ENCODE measurements at places on chromosomes 16 and 17.

GRCh38 chr17:76458580-76459490 is 5.9 kb upstream of the UBE2O start:
- H3K27me3 ChIP-seq, result no peaks in the 10 kb centered on the region
- H3K36me3 ChIP-seq, result no peaks in the 10 kb centered on the region
- H3K4me3 ChIP-seq, result no peak overlapping the region
- DNase-seq, result no peak
- no peaks in the 10 kb centered on the region for H3K4me1 ChIP-seq
- H3K27ac ChIP-seq, result no peak overlapping the region

GRCh38 chr17:79183293-79184158 is 108.9 kb downstream of the ENGASE start:
- H3K36me3 ChIP-seq, result no peaks in the 10 kb centered on the region
- H3K27ac ChIP-seq, result no peak overlapping the region
- H3K27me3 ChIP-seq, result peaks cover 11% of the 10 kb centered on the region

GRCh38 chr17:76039121-76039520 is 12.0 kb upstream of the EVPL start:
- no peak for DNase-seq
- H3K4me1 ChIP-seq, result peaks cover 27% of the 10 kb centered on the region
- H3K27ac ChIP-seq, result no peak overlapping the region
- H3K36me3 ChIP-seq, result peaks cover 49% of the 10 kb centered on the region

- H3K4me3 ChIP-seq, result peak overlapping the region; percentile 9
- H3K27ac ChIP-seq, result peak overlapping the region; percentile 93
- no peaks in the 10 kb centered on the region for H3K27me3 ChIP-seq
These were observed 29.9 kb downstream of the BAIAP2 start for GRCh38 chr17:81064678-81065475.

DNA sequence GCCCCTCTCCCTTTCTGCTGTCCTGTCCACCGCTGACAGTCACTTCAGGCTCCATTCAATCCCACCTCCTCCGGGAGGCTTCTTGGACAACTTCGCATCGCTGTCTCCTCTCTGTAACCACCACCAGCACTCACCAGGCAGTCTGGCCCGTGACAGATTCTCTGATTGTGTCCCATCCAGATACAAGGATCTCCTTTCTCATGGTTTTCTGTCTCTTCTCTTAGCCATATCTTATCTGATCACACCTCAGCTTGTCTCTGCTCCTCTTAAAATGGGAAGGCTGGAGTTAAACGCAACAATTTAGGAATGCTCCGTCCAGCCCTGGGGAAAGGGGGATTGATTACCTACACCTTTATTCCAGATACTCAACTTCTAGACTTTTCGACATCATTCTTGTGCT is 56.9 kb upstream of the ARHGAP44 start:
- no peak overlapping the region for H3K4me3 ChIP-seq
- H3K27me3 ChIP-seq, result no peaks in the 10 kb centered on the region
- H3K27ac ChIP-seq, result no peak overlapping the region
- H3K4me1 ChIP-seq, result peaks cover 4% of the 10 kb centered on the region

- H3K36me3 ChIP-seq, result no peaks in the 10 kb centered on the region
- no peak for DNase-seq
- peaks cover 54% of the 10 kb centered on the region for H3K27me3 ChIP-seq
- peak overlapping the region; percentile 19 for H3K4me3 ChIP-seq
These were observed 123.9 kb upstream of the CIBAR2 start for GRCh38 chr16:85235991-85236817.

DNA sequence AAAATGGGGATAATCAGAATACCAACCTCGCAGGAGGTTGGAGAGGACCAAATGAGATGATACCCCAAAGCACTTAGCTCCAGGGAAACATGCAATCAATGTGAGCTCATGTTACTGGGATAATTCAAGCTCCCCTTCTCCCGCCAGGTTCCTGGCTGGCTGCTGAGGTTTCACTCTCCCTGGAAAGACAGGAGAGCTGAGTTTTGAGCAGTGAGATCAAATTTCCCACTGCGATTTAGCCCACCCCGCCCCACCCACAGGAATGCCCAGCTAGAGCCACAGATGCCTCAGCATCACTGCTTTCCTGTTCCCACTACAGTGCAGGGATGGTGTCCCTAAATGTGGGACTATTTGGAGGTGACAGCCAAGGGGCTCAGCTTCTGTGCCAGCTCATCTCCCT is 56.7 kb downstream of the ZNF423 start:
- H3K4me3 ChIP-seq, result no peak overlapping the region
- H3K27me3 ChIP-seq, result no peaks in the 10 kb centered on the region
- no peaks in the 10 kb centered on the region for H3K36me3 ChIP-seq
- H3K4me1 ChIP-seq, result no peaks in the 10 kb centered on the region
- H3K27ac ChIP-seq, result no peak overlapping the region

GRCh38 chr16:66706506-66706880 is 9.9 kb upstream of the CMTM4 start:
- H3K4me3 ChIP-seq, result peak overlapping the region; percentile 4
- no peaks in the 10 kb centered on the region for H3K36me3 ChIP-seq
- H3K4me1 ChIP-seq, result peaks cover 22% of the 10 kb centered on the region
- H3K27ac ChIP-seq, result peak overlapping the region; percentile 65
- no peak for DNase-seq
- H3K27me3 ChIP-seq, result no peaks in the 10 kb centered on the region

- H3K27me3 ChIP-seq, result no peaks in the 10 kb centered on the region
- peaks cover 21% of the 10 kb centered on the region for H3K4me1 ChIP-seq
- DNase-seq, result no peak
- peak overlapping the region; percentile 96 for H3K27ac ChIP-seq
- H3K4me3 ChIP-seq, result peak overlapping the region; percentile 88
These were observed 480 bp downstream of the TXNL4B start for GRCh38 chr16:72092832-72093447.

- H3K4me3 ChIP-seq, result no peak overlapping the region
- no peak for DNase-seq
- H3K36me3 ChIP-seq, result no peaks in the 10 kb centered on the region
- no peak overlapping the region for H3K27ac ChIP-seq
These were observed 38.5 kb upstream of the NOL11 start for GRCh38 chr17:67679225-67679624.

DNA sequence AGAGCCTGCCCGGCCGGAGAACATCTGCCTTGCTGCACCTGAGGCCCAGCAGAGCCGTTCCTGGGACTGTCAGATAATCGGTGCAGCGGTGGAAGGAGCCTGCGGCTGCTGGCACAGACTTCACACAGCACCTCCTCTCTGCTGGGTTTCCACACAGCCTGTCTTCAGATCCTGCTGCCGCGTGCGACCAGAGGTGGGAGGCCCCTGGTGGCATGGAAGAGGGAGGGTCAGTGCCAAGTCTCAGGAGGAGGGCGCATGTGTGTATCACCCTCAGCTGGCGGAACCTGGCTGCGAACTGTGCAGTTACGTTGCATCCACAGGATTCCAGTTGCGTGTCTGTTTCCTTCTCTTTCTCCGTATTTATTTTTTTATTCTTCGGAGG is 3.3 kb downstream of the CDK5R1 start:
- H3K27ac ChIP-seq, result no peak overlapping the region
- H3K4me1 ChIP-seq, result peaks cover 83% of the 10 kb centered on the region
- no peaks in the 10 kb centered on the region for H3K27me3 ChIP-seq
- H3K36me3 ChIP-seq, result no peaks in the 10 kb centered on the region
- peak overlapping the region; percentile 75 for H3K4me3 ChIP-seq
- DNase-seq, result no peak

- no peaks in the 10 kb centered on the region for H3K27me3 ChIP-seq
- no peak for DNase-seq
- H3K36me3 ChIP-seq, result no peaks in the 10 kb centered on the region
- H3K27ac ChIP-seq, result no peak overlapping the region
- peaks cover 16% of the 10 kb centered on the region for H3K4me1 ChIP-seq
These were observed 209.4 kb downstream of the IRX3 start for GRCh38 chr16:54077050-54077821.

DNA sequence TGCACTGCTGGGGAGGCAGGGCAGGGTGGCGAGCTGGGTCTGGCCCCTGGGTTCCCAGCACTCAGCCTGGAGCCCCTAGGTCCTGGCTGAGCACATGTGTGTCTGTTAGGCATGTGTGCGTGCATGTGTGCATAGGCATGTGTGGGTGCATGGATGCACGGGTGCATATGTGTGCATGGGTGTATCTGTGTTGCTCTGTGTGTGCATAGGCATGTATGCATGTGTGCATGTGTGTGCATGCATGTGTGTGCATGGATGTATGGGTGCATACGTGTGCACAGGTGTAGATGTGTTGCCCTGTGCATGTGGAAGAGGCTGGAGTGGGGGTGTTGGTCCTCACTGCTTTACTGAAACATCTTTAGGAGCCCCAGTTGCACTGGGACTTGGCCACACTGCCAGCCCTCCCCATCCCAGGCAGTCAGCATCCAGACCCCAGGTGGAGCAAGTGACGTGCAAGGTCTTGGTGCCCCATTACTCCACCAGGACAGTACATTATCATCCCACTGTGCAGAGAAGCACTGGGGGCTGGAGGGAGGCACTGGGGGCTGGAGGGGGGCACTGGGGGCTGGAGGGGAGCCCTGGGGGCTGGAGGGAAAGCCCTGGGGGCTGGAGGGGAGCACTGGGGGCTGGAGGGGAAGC is 10.4 kb upstream of the DPEP1 start:
- no peak for DNase-seq
- peaks cover 27% of the 10 kb centered on the region for H3K27me3 ChIP-seq
- no peaks in the 10 kb centered on the region for H3K36me3 ChIP-seq
- H3K4me1 ChIP-seq, result peaks cover 31% of the 10 kb centered on the region

- H3K36me3 ChIP-seq, result no peaks in the 10 kb centered on the region
- H3K27me3 ChIP-seq, result no peaks in the 10 kb centered on the region
- no peaks in the 10 kb centered on the region for H3K4me1 ChIP-seq
- DNase-seq, result no peak
- no peak overlapping the region for H3K27ac ChIP-seq
These were observed 378.7 kb upstream of the DYNLRB2 start for GRCh38 chr16:80161799-80162739.

GRCh38 chr16:51407199-51407598 is 256.1 kb upstream of the SALL1 start:
- H3K27me3 ChIP-seq, result no peaks in the 10 kb centered on the region
- H3K27ac ChIP-seq, result no peak overlapping the region
- no peak for DNase-seq
- H3K4me1 ChIP-seq, result no peaks in the 10 kb centered on the region

DNA sequence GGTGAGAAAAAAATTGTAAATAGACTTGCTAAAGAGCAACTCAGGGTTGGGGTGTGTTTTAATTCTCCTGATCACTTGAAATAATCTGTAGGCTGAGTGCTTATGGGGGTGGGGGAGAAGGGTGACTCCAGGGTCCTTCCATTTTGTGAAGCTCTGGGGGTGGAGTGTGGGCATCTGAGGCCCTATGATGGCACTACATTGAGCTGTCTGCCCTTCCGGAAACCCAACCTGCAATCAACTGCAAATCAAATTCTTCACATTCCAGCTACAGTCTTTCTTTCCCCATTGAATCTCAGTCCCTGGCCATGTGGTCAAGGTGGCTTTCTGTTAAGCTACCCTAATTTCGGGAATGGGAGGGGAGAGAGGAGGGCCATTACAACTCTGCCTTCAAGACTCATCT is 6.0 kb upstream of the CDC6 start:
- peaks cover 13% of the 10 kb centered on the region for H3K4me1 ChIP-seq
- no peak overlapping the region for H3K4me3 ChIP-seq

DNA sequence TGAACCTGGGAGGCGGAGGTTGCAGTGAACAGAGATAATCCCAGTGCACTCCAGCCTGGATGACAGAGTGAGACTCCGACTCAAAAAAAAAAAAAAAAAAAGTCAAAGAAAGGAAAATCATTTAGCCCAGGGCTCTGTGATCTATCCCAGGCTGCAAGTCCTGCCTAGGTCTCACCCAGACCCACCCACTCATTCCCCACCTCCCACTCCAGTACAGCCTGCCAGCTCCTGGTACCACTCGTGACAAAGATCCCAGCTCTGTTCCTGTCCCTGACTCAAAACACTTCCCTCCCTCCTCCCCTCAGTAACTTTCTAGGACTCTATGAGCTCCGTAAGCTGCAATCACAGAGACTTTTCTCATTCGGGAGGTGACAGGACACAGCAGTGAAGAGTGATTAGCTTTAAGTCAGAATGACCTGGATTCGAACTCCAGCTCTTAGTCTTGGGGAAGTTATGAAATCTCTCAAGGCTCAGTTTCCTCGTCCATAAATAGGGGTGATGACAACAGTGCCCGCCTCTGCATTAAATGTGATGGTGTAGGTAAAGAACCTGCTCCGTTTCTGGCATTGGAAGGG is 28.0 kb upstream of the MRPS23 start:
- H3K4me3 ChIP-seq, result no peak overlapping the region
- peaks cover 84% of the 10 kb centered on the region for H3K4me1 ChIP-seq
- H3K27ac ChIP-seq, result peak overlapping the region; percentile 53
- DNase-seq, result no peak
- no peaks in the 10 kb centered on the region for H3K27me3 ChIP-seq
- no peaks in the 10 kb centered on the region for H3K36me3 ChIP-seq

GRCh38 chr17:22460461-22461063 is 768.2 kb downstream of the KCNJ18 start:
- no peak overlapping the region for H3K4me3 ChIP-seq
- no peaks in the 10 kb centered on the region for H3K27me3 ChIP-seq
- DNase-seq, result no peak
- no peaks in the 10 kb centered on the region for H3K4me1 ChIP-seq

DNA sequence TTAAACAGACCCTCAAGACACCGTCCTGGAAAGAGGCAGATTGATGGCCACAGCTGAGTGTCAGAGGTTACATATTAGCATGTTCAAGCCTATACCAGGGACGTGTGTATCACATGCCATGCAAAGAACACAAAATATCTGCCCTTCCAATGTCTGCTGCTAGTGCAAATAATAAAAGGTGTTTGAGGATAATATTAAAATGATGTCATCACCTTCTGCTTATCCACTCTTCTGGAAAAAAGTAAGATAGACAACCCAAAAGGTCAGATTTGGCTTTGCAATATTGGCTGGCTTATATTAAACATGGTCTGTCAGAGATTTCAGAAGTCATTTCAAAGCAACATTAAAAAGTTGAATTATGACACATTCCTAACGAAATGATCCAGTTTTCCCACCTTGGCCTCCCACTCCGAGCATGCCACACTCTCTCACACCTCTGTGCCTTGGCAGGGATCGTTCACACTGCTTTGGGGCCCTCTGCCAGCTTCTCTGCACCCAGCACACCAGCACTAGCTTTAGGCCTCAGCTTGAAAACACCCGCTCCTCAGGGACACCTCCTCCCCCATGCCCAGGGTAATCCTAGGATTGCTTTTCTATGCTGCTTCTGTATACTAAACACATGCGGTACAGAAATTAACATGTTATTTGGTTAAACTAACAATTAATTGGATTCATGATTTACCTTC is 248.2 kb downstream of the NTN1 start:
- no peak overlapping the region for H3K4me3 ChIP-seq
- H3K36me3 ChIP-seq, result no peaks in the 10 kb centered on the region
- H3K27me3 ChIP-seq, result no peaks in the 10 kb centered on the region
- H3K4me1 ChIP-seq, result no peaks in the 10 kb centered on the region

DNA sequence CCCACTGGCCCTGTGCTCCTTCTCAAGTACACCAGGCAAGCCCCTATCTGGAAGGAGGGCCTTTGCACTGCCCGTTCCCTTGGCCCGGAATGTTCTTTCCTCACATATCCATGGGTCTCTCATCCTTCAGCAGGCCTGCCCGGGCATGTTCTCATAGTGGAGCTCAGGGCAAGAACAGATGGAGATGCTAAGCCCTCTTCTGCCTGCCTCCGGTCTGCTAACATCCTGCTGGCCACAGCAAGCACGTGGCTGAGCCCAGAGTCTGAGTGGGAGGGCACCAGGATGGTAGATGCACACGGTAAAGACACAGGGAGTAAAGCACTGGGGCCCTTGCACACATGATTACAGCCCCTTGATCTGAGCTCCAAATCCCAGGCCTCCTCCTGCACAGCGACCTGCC is 19.8 kb upstream of the ANKRD40CL start:
- no peaks in the 10 kb centered on the region for H3K27me3 ChIP-seq
- peak overlapping the region; percentile 78 for H3K27ac ChIP-seq
- no peak overlapping the region for H3K4me3 ChIP-seq
- H3K4me1 ChIP-seq, result peaks cover 50% of the 10 kb centered on the region
